ENCODE measurements at places on chromosomes 4 and X. TPM values are rescaled to one million over a fixed set of nuclear protein-coding genes. Genes with fewer than 3 reads are reported as not detected.

FAM9B gene
- not detected for total RNA-seq

OFD1 gene
- total RNA-seq, result 9.0 TPM

RTL5 gene
- total RNA-seq, result 5.6 TPM

KLHL4 gene
- 1.6 TPM for total RNA-seq

HSD17B13 gene
- total RNA-seq, result under 0.01 TPM

CHM gene
- total RNA-seq, result 19.4 TPM

RNF150 gene
- total RNA-seq, result 0.13 TPM

MRFAP1L1 gene
- 62.4 TPM for total RNA-seq

Data from aortic smooth muscle cell (primary cell).